ENCODE measurements at places on chromosomes 4 and X.
A peak's percentile ranks its signal among the peaks of the same experiment; 100 is the strongest.

DNA sequence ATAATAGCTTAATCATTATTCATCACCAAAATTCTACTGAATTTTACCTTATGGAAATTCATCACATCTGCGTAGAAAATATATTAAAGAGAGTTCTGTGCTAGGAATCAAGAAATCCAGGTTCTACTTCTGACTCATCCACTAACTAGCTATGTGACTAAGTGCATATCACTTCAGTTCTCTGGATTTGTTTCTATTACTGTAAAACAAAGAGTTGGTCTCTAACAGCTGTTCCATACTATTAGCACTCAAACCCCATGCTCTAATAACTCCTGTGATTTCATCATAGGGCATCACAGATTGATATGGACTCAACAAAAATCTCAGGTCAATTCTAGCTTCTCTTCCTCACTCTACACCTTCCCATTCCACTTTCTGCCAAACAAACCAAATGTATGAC, 572.0 kb downstream of the INPP4B start:
- H3K27ac ChIP-seq = no peak overlapping the region
- no peaks in the 10 kb centered on the region for H3K4me1 ChIP-seq
- no peaks in the 10 kb centered on the region for H3K36me3 ChIP-seq
- DNase-seq = no peak
- H3K4me3 ChIP-seq = no peak overlapping the region

- peaks cover 35% of the 10 kb centered on the region for H3K36me3 ChIP-seq
- no peaks in the 10 kb centered on the region for H3K27me3 ChIP-seq
- no peak overlapping the region for H3K4me3 ChIP-seq
- H3K4me1 ChIP-seq = no peaks in the 10 kb centered on the region
- no peak for DNase-seq
- no peak overlapping the region for H3K27ac ChIP-seq
Observed at GRCh38 chr4:76765473-76766183, 132.3 kb downstream of the SOWAHB start.

- peak within 1 kb of the TSS; percentile 62 for H3K27ac ChIP-seq
- no peaks in the 10 kb centered on the region for H3K4me1 ChIP-seq
- no peaks in the 10 kb centered on the region for H3K36me3 ChIP-seq
- peak; percentile 67 for DNase-seq
Observed at GRCh38 chr4:36244257-36245082, at the start of gene ARAP2. Gene ARAP2, minus strand, starts transcription at chr4:36244514. Its CDS starts 15,028 bp downstream, at chr4:36229486.

DNA sequence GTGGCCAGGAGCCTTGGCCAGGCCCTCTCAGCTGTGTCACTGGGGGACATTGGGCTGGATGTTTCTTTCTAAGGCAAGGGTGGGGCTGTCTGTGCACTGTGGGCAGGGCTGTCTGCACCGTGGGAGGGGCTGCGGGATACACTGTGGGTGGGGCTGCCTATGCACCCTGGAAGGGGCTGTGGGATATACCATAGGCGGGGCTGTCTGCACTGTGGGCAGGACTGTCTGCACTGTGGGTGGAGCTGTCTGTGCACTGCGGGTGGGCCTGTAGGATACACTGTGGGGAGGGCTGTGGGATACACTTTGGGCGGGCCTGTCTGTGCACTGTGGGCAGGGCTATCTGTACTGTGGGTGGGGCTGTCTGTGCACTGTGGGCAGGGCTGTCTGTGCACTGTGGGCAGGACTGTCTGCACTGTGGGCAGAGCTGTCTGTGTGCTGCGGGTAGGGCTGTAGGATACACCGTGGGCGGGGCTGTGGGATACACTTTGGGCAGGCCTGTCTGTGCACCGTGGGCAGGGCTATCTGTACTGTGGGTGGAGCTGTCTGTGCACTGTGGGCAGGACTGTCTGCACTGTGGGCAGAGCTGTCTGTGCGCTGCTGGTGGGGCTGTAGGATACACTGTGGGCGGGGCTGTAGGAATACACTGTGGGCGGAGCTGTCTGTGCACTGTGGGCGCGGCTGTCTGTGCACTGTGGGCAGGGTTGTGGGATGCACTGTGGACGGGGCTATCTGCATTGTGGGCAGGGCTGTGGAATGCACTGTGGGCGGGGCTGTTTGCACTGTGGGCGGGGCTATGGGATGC, 31.1 kb downstream of the ACOX3 start:
- no peaks in the 10 kb centered on the region for H3K27me3 ChIP-seq
- H3K4me3 ChIP-seq = no peak overlapping the region
- no peak for DNase-seq

DNA sequence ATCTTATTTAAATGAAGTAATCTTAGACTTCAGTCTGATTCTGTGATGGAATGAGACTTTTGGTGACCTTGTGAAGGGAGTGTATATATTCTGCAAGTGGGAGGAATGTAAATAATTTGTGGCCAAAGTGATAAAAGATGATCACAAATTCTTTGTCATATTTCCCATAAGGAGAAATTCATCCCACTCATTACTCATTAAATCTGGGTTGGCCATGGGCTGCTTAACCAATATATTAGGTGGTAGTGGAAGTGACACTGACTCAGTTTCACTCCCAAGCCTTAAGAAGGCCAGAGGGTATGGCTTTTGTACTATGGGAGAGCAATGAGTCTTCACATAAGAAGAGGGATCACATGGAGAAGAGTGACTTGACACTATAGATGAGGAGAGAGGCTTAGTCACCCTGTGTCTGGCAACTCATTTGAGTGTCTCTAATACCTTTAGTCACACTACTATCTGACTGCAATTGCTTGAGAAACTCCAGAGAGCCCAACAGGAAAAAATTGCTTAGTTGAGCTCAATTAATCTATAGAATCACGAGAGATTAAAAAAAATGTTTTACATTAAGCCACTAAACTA, 408.2 kb upstream of the PITX2 start:
- H3K36me3 ChIP-seq = no peaks in the 10 kb centered on the region
- no peak overlapping the region for H3K27ac ChIP-seq
- no peak overlapping the region for H3K4me3 ChIP-seq

DNA sequence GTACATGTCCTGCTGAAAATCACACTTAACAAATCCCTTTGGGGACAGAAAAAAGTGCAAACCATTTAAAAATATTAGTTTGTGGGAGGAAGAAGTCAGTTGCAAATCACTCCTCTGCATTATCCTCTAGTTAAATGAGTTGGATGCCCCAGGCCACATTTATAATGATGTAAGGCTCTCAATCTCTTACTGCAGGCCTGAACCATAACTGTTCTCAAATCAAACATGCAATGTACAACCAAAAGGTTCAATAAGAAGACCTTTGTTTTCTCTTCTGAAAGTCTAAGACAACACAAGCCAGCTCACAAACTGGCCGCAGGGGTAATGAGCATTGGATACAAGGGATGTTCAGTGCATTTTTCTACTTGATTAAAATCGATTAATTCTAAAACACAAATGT, 39.7 kb downstream of the IGFBP7 start:
- H3K36me3 ChIP-seq = peaks cover 6% of the 10 kb centered on the region
- no peaks in the 10 kb centered on the region for H3K27me3 ChIP-seq
- H3K4me3 ChIP-seq = no peak overlapping the region
- H3K27ac ChIP-seq = peak overlapping the region; percentile 90

DNA sequence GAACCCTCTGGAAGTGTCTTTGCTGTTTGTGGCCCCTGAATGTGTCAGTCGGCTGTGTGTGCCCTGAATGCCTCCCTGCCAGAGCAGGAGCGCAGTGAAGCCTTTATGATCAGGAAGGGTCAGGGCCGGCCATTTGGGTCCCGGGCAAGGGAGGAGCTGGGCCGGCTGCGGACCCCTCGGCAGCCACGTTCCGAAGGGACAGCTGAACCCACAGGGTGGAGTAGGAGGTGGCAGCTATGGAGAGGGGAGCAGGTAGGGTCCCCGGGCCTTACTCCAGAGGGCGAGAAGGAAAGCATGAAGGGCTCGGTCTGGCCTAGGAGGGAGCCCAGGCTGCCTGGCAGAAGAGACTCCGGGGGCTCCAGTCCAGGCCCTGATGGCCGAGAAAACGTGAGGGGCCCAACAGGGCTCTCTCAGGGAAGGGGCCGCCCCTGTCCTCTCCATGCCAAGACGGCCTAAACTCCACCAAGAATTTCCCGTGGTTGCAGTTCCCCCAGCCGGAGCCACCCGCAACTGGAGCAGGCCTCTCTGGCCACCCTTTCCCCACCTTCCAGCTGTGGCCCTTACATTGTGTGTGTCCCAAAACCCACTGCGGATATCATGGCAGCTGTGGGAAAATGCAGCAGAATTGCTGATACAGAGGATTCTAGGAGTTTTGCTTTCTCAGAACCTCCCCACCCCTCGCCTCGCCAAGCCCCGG, 182.2 kb upstream of the STK26 start:
- no peaks in the 10 kb centered on the region for H3K27me3 ChIP-seq
- H3K36me3 ChIP-seq = no peaks in the 10 kb centered on the region
- no peak overlapping the region for H3K4me3 ChIP-seq
- H3K27ac ChIP-seq = no peak overlapping the region
- DNase-seq = no peak

DNA sequence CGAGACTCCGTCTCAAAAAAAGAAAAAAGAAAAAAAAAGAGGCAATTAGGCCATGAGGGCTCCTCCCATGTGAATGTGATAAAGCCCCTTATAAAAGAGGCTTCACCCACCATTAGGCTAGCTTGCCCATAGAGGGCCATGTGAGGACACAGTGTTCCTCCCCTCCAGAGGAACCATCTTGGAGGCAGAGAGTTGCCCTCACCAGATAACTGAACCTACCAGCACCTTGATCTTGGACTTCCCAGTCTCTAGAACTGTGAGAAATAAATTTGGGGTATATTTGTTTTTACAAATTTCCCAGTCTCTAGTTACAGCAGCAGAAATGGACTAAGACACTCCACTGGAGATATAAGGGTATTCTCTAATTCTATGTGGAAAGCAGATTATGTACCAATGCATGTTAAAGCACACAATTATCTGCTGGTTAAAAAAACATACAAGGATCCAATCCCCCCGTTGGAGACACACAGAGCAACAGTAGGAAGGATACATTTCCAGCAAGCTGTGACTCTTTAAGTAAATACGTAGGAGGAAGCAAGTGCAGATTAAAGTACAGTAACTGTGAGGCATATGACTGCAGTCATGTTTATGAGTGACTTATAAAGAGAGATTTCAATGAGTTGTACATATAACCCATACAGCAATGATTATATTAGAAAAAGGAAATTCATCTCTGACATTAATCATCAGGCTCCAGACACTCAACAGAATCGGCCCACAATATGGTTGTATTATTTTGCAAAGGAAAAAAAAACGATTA, 21.4 kb downstream of the SH3RF1 start:
- DNase-seq = no peak
- H3K4me3 ChIP-seq = no peak overlapping the region
- H3K27ac ChIP-seq = no peak overlapping the region
- H3K36me3 ChIP-seq = no peaks in the 10 kb centered on the region
- no peaks in the 10 kb centered on the region for H3K27me3 ChIP-seq
- peaks cover 3% of the 10 kb centered on the region for H3K4me1 ChIP-seq

GRCh38 chr4:178553201-178553600, 1111.0 kb upstream of the AGA start:
- no peak overlapping the region for H3K27ac ChIP-seq
- no peaks in the 10 kb centered on the region for H3K36me3 ChIP-seq
- no peak overlapping the region for H3K4me3 ChIP-seq
- no peak for DNase-seq

GRCh38 chr4:110005461-110006056, 92.9 kb downstream of the EGF start:
- no peaks in the 10 kb centered on the region for H3K36me3 ChIP-seq
- no peaks in the 10 kb centered on the region for H3K27me3 ChIP-seq
- no peak overlapping the region for H3K27ac ChIP-seq
- H3K4me3 ChIP-seq = no peak overlapping the region

DNA sequence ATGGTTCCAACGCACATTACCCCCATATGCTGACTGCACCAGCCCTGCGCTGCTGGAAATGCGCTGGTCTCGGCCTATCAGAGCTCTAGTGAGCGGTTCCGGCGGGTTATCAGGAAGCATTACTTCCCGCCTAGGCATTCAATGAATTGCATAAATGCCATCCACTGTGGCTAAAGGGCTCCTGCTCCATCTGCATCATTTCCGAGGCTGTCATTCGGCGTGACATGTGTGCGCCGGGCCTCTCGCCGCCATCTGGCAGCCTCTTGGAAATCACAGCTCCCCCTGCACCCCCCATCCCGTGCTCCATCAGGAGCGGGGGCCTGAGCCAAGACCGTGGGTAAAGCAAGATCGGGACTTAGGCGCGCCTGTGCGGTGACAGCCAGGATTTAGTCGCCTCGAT, 64.4 kb downstream of the SEPSECS start:
- no peaks in the 10 kb centered on the region for H3K27me3 ChIP-seq
- no peak for DNase-seq
- no peaks in the 10 kb centered on the region for H3K36me3 ChIP-seq
- no peak overlapping the region for H3K4me3 ChIP-seq
- H3K4me1 ChIP-seq = no peaks in the 10 kb centered on the region
- H3K27ac ChIP-seq = no peak overlapping the region

DNA sequence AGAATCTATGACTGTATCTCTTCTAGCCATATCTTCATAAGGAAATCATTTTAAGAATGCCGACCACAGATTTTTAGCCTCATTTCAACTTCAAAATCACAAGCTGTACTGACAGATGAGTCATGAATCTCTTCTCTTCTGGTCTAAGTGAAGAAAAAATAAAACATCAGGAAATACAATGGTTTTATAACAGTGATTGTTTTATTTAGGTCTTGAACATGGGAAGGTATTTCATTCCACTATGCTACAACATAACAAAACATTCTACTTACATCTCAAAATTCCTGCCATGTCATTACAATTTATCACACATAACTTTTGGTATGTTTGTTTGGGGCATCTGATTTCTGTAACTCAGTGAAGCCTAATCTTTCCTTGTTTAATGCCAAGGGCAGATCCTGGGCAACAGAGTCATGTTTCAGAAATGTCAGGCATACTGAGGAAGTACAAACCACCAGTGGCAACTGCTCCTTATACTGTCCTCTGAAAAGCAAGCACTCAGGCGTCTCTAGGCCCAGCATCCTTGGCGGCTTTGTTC, 325.0 kb downstream of the PDHA2 start:
- no peak for DNase-seq
- no peak overlapping the region for H3K27ac ChIP-seq
- no peaks in the 10 kb centered on the region for H3K4me1 ChIP-seq
- H3K4me3 ChIP-seq = no peak overlapping the region
- no peaks in the 10 kb centered on the region for H3K36me3 ChIP-seq
- H3K27me3 ChIP-seq = no peaks in the 10 kb centered on the region

DNA sequence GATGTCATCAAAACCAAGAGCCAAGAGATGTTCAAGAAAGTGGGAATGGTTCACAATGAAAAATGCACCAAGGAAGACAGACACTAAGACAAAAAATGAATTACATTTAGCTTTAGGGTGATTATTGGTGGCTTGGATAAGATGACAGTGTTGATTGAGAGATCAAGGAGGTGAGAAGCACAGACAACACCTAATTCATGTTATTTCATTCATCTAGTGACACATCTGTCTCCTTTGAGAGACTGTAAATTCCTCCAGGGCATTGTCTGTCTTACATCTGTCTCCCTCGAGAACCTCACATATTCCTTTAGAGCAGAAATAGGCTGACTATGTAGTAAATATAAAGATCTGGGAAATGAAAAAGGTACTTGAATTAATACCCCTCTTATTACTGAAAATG, 94.2 kb upstream of the SMIM31 start:
- H3K4me3 ChIP-seq = no peak overlapping the region
- H3K27ac ChIP-seq = no peak overlapping the region
- H3K27me3 ChIP-seq = no peaks in the 10 kb centered on the region
- no peaks in the 10 kb centered on the region for H3K4me1 ChIP-seq
- H3K36me3 ChIP-seq = no peaks in the 10 kb centered on the region
- DNase-seq = no peak

- H3K27ac ChIP-seq = no peak overlapping the region
- no peak for DNase-seq
- peaks cover 22% of the 10 kb centered on the region for H3K4me1 ChIP-seq
- no peaks in the 10 kb centered on the region for H3K36me3 ChIP-seq
- peaks cover 22% of the 10 kb centered on the region for H3K27me3 ChIP-seq
Observed at GRCh38 chr4:1170976-1171310, 1.4 kb downstream of the SPON2 start.

GRCh38 chrX:82458207-82458754, 1049.8 kb upstream of the POU3F4 start:
- no peaks in the 10 kb centered on the region for H3K4me1 ChIP-seq
- no peaks in the 10 kb centered on the region for H3K36me3 ChIP-seq
- H3K27ac ChIP-seq = no peak overlapping the region
- H3K27me3 ChIP-seq = no peaks in the 10 kb centered on the region
